ENCODE measurements at places on chromosomes 2 and 18. TPM values are rescaled to one million over a fixed set of nuclear protein-coding genes. Genes with fewer than 3 reads are reported as not detected.

DNA sequence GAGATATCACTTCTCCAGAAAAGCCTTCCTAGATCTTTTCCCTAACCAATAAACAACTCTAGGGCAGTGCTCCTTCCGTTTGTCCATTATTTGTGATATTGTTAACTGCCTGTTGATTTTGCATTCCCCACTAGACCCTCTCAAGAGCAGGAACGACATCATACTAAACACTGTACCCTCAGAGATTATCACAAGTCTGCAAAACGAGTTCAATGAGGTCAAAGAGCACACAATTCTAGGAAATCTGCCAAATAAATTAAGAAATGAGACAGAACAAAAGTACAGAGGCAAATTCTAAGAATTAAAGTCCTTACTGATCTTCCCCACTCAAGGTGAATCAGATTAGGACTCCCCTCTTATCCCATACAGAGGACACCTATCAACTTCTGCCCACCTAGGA lies 7.6 kb downstream of the RTTN start:
- DNase-seq: no peak

GRCh38 chr2:31558401-31559295 lies 22.1 kb downstream of the SRD5A2 start:
- DNase-seq: no peak

DNA sequence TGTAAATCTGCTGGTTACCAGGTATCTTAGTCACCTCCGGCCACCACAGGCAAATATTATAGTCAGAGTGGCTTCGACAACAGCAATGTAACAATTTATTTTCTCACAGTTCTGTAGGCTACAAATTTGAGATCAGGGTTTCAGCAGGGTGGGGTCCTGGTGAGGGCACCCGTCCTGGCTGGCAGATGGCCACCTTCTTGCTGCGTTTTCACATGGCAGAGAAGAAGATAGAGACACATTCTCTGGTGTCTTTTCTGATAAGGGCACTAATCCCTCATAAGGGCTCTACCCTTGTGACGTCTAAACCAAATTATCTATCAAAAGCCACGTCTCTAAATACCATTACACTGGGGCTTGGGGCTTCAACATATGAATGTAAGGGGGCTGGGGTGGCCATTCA lies 843.2 kb upstream of the FANCL start:
- no peak for DNase-seq

GRCh38 chr2:145591109-145591809 lies 1071.3 kb upstream of the ZEB2 start:
- DNase-seq: no peak

The SLC30A3 gene
- total RNA-seq: not detected

The TMEM169 gene
- total RNA-seq: 1.2 TPM

The FAM237A gene
- not detected for total RNA-seq

The TUBB8B gene
- 0.49 TPM for total RNA-seq

All from B cell (primary cell).